ENCODE measurements at places on chromosomes 16 and 17. TPM values are rescaled to one million over a fixed set of nuclear protein-coding genes. Genes with fewer than 3 reads are reported as not detected.

COX6A2 gene
- 0.85 TPM for polyA plus RNA-seq

SDR42E1 gene
- 19.6 TPM for polyA plus RNA-seq

ITGB4 gene
- 9.6 TPM for polyA plus RNA-seq

KRT39 gene
- polyA plus RNA-seq: not detected

USP6 gene
- 13.8 TPM for polyA plus RNA-seq

MT1A gene
- not detected for polyA plus RNA-seq

HSF5 gene
- 0.52 TPM for polyA plus RNA-seq

MYH3 gene
- 6.4 TPM for polyA plus RNA-seq

ITGA2B gene
- 4.4 TPM for polyA plus RNA-seq

EMC8 gene
- 27.9 TPM for polyA plus RNA-seq

CHD9NB gene
- 10.8 TPM for polyA plus RNA-seq

MGAT5B gene
- 1.5 TPM for polyA plus RNA-seq

DNA sequence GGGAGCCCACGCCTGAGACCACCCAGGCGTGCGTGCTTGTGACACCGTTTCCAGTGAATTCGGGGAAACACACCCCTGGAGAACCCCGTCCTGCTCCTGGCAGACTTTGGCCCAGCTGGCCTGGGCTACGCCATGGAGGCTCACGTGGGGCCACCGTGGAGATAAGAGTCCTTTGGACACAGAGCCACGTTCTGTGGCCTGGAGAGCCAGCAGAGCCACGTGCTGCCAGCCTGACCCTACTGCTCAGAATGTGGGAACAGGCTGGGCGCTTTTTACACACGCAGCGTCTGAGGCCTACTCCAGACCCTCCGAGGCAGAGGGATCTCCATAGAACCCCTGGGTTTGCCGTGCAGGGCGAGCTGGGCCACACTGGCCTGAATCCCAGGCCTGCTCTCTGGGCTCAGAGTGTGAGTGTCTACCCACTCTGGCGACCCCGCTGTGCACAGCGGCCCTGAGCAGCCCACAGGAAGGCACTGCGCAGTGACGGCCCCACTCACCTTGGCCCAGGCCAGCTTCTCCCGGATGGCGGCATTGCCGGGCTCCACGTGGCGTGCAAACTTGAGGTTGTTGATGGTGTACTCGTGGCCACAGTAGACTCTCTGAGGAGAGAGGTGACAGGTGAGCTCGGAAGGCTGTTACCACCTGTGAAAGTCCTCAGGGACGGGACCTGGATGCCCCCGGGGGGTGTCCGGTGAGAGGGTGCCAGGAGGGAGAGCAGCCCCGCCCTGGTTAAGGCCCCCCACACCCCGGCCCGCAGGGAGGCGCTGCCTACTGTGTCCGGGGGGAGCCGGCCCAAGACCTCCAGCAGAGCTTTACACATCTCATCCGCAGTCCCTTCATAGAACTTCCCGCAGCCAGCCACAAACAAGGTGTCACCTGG, 10.0 kb downstream of the HAGH start:
- no peak for DNase-seq

DNA sequence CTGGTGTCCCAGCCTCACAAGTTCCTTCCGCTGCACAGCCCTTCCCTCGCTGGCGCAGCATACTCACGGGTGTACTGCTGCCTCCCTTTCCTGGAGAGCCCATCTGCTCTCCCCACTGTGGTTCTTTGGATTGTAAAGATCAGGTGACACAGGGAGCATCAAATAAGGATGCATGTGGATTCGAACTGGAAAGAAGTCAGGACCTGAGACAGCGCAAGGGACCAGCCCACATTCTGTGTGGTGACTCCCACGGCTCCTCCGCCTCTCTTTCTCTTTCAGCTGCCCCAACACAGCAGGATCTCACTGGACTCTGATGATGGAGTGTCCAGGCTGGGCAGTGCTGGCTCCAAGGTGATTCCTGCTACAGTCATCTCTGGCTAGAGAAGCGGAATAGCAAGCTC, 8.1 kb downstream of the LDAF1 start:
- peak; percentile 50 for DNase-seq

- DNase-seq: no peak
These were observed 502 bp downstream of the FAAP100 start for GRCh38 chr17:81551458-81552243.

DNA sequence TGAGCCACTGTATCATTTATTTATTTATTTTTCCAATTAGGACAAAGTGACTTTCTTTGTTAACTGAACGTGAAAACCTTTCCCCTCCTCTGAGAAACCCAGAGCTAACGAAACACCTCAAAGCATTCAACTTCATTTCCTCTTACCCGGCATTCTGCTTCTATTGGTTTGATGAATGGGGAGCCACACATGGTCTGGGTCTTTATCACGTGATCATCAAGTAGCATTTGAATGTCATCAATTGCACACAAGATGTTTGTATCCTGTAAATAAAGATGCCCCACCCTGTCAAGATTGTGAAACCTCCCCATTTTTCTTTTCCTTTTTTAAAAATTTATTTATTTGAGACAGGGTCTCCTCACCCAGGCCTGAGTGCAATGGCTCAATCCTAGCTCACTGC, 80.1 kb downstream of the DNAH3 start:
- no peak for DNase-seq

GRCh38 chr17:68431661-68432071, 25.6 kb downstream of the WIPI1 start:
- peak; percentile 55 for DNase-seq

DNA sequence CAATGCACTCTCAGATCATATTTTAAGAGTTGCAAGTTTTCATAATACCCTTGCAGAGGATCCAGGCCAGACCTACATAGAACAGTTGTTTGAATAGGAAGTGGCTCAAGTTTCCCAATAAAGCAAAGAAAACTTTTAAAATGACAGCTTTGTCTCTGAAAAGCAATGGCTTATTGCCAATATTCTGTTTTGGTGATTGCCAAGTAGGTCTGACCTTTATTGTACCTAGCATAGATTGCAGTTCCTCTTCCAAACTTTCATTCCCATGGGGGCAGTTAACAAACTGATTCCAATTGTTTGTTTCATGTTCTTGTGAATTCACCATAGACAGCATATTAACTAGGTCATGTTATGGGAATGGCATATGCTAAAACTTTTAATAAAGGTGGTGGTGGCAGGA, 664.6 kb upstream of the CA10 start:
- no peak for DNase-seq

DNA sequence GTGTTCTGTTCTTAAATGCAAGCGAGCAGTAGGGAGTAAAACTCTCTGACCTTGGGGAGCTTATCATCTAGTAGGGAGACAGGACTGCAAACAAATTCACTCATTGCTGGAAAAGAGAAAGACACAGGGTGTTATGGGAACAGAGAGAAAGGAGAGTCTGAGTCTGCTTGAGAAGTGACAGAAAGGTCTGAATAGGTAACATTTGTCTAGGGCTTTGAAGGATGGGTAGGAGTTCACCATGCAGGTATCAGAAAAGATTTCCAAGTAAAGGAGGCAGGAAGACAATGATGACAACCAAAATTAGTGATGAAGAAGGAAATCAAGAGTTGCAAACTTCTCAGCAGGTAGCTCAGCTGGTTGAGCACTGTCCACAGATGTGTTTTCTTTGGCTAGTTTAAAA, 93.6 kb upstream of the GPR139 start:
- no peak for DNase-seq

- no peak for DNase-seq
These were observed 1.2 kb downstream of the MMP15 start for GRCh38 chr16:58026705-58027160.

- no peak for DNase-seq
These were observed 616 bp downstream of the CCDC182 start for GRCh38 chr17:57744195-57745170.

GRCh38 chr16:83458612-83459011, 349.2 kb upstream of the HSBP1 start:
- no peak for DNase-seq

DNA sequence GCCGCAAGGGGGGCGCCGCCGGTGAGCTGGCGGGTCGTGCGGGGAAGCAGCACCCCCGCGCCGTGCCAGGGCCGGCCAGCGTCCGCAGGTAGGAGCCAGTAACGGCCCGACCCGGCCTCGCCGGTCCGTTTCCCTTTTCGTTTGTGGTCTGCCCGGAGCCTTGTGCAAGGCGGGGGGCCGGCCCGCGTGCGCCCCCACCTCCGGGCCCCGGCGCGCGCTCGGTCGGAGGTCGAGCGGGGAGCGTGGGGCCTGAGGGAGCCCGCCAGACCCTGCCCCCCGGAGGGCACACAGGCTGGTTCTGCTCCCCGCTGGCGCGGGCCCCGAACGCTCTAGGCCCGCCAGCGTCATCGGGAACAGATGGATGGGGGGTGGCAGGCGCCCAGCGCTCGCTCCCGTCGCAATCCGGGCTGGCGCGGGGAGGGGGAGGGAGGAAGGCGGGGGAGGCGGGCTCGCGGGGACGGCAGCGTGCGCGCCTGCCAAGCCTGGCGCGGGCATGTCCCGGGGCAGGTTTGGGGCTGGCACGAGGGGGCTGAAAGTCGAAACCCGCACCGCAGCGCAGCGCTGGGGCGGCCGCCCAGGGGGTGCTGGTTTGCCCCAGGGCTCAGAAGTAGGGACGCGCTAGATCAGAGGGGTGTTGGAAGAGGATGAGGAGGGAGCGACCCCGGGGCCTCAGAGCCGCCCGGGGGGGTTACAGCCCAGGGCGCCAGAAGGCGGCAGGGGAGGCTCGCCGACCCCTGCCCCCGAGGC, 1.5 kb upstream of the GSE1 start:
- DNase-seq: peak; percentile 69

- peak; percentile 76 for DNase-seq
These were observed 55.9 kb downstream of the MYO18A start for GRCh38 chr17:29124135-29124924.

DNA sequence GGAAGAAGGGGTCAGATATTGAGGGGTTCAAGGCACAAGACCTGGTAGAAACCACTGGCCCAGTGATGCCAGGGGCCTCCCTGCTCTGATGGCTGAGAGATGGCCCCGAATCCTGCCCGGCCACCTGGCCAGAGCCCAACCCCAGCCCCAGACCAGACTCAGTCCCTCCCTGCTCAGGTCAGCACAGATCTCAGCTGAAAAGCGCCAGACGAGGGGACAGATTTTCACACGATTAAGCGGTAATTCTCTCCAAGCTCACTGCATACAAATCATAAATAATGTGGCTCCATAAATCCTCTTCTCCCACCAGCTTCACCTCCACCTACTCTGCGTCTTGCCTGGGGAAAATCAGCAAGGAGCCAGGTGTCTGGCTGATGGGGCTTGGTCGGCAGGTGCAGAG, 57.1 kb downstream of the ENGASE start:
- DNase-seq: no peak

GRCh38 chr17:945672-946071, 33.9 kb downstream of the NXN start:
- no peak for DNase-seq

DNA sequence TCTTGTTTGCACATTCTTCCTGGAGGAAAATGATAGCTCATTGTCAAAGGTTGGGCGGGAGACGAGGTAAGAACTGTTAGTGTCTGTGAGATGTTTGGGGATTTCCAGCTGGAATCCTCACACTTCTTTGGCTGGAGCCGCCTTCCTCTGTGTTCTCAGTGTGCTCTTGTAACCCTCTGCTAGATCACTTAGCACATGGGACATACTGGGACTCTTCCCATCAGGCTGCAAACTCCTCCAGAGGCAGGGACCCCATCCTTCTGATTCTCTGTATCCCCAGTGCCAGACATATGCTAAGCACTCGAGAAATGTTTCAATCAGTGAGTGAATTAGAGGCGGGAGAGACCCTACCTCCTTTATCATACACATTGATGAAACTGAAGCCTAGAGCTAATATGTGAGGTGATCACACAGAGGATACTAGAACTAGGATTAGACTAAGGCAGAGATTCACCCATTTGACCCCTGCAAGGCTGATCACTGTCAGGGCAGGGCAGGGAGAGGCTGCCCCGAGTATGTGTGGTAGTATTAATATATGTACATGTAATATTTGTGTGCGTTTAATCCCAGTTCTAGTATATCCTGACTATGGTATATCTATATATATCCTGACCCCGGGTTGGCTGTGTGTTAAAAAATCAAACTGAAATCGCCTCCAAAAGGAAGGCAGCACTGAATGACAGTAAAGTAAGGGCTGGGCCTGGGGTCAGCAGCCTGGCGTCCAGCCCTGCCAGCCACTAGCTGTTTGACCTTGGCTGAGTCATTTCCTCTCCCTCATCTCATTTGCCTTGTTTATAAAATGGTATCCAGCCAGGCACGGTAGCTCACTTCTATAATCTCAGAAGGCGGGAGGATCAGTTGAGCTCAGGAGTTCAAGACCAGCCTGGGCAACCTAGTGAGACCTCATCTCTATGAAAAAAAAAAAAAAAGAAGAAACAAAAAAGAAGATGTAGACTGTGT, 75.5 kb upstream of the TBX2 start:
- DNase-seq: no peak

GRCh38 chr17:28908640-28909167, 5.8 kb upstream of the DHRS13 start:
- no peak for DNase-seq

DNA sequence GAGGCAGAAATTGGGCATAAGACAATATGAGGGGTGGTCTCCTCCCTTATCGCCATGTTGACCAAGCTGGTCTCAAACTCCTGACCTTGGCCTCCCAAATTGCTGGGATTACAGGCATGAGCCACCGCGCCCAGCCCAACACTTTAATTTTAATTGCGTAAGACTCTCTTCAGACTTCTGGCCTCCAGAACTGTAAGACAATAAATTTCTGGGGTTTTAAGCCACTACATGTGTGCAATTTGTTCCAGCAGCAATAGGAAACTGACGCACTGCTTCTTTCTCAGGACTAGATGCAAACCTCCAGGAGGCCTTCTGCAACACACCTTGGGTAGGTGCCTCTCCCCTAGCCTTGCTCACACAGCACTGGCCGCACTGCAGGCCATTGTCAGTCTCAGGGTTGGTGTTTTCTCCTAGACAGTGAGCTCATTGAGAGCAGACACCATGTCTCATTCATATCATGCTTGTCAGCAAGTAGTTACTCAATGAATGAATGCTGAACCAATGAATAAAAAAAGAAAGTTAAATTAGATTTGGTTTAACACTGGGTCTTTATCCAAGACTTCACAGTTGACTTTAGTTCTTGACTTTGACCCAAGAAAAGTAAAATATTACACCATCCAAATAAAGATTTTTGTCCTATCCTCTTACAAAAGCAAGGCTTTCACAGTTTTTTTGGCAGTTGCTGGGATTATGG, 5.5 kb upstream of the ACSF2 start:
- DNase-seq: no peak

Data from left kidney (tissue), 8 donors.